NCI-H2171 treated with DMSO at 0.1 percent for 48 hours (cell line): ENCODE measurements at places on chromosomes 6 and 20.

- DNase-seq = no peak
Observed at GRCh38 chr6:158383057-158383456, 70.8 kb downstream of the TULP4 start.

- no peak for DNase-seq
Observed at GRCh38 chr6:165760803-165761185, 97.8 kb upstream of the PDE10A start.

GRCh38 chr20:31706607-31707257 lies 15.9 kb downstream of the BCL2L1 start:
- no peak for DNase-seq

DNA sequence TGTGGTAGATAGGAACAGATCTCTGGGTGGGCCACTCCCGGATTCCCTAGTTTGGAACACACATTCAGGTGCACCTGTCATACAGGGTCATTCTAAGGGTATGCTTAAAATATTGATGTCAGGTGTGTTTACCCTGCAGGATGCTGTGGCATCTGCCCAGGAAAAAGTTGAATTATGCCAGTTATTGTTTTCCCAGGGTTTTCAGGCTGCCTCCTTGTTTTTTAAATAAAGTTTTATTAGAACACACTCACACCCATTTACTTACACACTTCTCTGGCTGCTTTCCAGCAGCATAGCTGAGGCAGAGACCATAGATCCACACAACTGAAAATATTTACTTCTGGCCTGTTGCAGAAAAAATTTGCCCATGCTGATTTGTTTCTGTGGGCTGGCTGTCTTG lies 76.5 kb downstream of the PHACTR3 start:
- no peak for DNase-seq

GRCh38 chr20:9108260-9108659 lies 39.4 kb downstream of the PLCB4 start:
- DNase-seq = peak; percentile 30

DNA sequence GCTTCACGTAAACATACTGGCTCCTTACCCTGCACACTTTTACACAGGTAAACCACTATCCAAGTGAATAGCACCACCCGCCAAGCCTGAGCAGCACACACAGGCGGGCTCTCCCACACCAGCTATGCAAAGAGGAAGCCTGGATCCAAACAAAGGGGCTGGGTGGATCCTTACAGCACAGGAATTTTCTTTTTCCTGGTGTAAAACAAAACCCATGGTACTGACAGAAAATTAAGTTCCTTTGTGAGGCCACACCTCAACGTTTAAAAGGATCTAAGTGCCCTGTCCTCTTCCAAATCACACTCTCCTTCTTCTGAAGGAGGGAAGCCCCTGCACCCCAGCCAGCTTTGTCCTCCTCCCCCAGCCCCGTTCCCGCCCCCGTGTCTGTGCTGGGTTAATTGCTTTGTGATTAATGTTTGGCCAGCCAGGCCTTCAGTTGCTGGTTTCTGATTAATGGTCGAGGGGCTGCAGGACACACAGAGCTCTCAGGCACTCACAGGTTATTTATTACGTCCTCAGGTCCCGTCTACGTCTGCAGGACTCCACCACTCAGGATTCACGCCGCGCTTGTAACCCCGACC lies 6.1 kb downstream of the DACT2 start:
- no peak for DNase-seq
